Adrenal gland (tissue), 19 donors: ENCODE measurements at places on chromosomes 5 and 9. TPM values are rescaled to one million over a fixed set of nuclear protein-coding genes. Genes with fewer than 3 reads are reported as not detected.
A peak's percentile ranks its signal among the peaks of the same experiment; 100 is the strongest.

- H3K4me1 ChIP-seq = no peaks in the 10 kb centered on the region
- H3K27me3 ChIP-seq = no peaks in the 10 kb centered on the region
These were observed 44.8 kb upstream of the RNF130 start for GRCh38 chr5:180116077-180116999.

- H3K27me3 ChIP-seq = peaks cover 5% of the 10 kb centered on the region
- DNase-seq = no peak
- peaks cover 7% of the 10 kb centered on the region for H3K4me1 ChIP-seq
- H3K4me3 ChIP-seq = no peak overlapping the region
These were observed 6.2 kb downstream of the TSLP start for GRCh38 chr5:111077678-111078077.

PAPPA gene
- 14.2 TPM for total RNA-seq

- DNase-seq = no peak
- no peak overlapping the region for H3K4me3 ChIP-seq
- H3K36me3 ChIP-seq = no peaks in the 10 kb centered on the region
- no peaks in the 10 kb centered on the region for H3K27me3 ChIP-seq
- H3K4me1 ChIP-seq = peaks cover 6% of the 10 kb centered on the region
These were observed 172.1 kb downstream of the GADD45G start for GRCh38 chr9:89776795-89777525.

GRCh38 chr5:134139891-134140469 lies 25.5 kb downstream of the TCF7 start:
- H3K4me1 ChIP-seq = peaks cover 18% of the 10 kb centered on the region
- no peak overlapping the region for H3K4me3 ChIP-seq
- no peaks in the 10 kb centered on the region for H3K27me3 ChIP-seq
- peak; percentile 17 for DNase-seq
- no peaks in the 10 kb centered on the region for H3K36me3 ChIP-seq

DNA sequence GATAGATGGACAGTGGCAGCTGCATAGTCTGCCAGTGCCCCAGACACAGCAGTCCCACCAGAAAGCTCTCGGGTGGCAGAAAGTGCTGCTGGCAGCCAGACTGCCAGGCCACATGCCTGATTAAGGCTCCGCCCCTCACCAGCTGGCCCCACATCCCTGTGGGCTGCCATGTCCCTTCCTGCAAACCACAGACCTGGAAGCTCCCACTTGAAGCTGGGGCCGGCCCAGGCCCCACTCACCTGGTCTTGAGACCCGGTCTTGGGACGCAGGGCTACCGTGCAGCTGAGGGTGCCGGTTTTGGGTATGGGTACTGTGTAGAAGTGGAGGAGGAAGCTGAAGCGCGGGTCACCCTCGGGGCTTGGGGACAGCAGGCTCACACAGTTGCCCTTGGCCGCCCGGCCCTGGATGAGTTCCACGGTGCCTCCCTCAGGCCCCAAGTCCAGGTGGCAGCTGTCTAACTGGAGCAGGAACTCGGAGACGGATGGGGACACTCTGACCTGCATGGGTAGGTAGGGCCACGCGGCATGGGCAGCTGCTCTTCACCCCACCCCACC lies 15.3 kb downstream of the FPGS start:
- H3K36me3 ChIP-seq = no peaks in the 10 kb centered on the region
- H3K4me3 ChIP-seq = no peak overlapping the region

DNA sequence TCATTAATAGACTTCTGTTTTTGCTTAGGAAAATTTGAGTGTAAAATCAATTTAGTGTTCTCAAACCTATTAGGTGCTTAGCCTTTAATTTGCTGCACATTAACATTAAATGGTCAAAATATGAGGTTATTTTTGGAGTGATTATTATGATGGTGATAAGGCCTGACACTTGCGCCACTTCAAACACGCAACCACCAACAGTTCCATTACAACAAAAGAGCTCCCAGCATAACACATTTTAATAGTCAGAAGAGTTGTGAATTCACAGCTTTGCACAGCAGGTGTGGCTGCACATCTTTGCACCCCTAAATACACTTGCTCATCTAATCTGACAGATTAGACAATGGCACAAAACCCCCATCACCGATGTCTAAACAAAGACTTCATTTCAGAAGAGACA lies 940.7 kb downstream of the NR2F1-AS1 start:
- DNase-seq = no peak
- H3K4me1 ChIP-seq = peaks cover 4% of the 10 kb centered on the region
- H3K27ac ChIP-seq = no peak overlapping the region
- H3K36me3 ChIP-seq = no peaks in the 10 kb centered on the region

DNA sequence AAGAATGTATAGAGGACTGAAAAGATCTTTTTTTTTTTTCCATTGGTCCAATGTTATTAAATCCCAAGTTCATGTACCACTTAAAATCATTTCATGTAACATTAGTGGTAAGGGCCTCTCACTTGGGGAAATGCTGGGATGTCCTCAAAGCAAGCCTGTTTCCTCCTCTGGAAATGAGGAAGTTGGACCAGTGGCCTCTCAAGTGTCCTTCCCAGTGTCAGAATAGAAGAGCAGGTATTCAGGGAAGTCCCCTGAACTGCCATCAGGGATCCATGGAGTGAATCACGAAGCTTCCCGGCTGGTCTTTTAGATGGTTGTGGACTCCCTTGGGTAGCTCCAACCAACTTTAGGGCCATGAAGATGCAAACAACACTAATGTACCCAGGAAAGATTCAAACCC lies 55.2 kb upstream of the AFAP1L1 start:
- no peaks in the 10 kb centered on the region for H3K4me1 ChIP-seq
- no peak overlapping the region for H3K4me3 ChIP-seq
- no peak overlapping the region for H3K27ac ChIP-seq
- no peaks in the 10 kb centered on the region for H3K27me3 ChIP-seq
- no peak for DNase-seq

- H3K27ac ChIP-seq = no peak overlapping the region
- peaks cover 3% of the 10 kb centered on the region for H3K27me3 ChIP-seq
- no peak overlapping the region for H3K4me3 ChIP-seq
- H3K4me1 ChIP-seq = no peaks in the 10 kb centered on the region
- no peak for DNase-seq
- no peaks in the 10 kb centered on the region for H3K36me3 ChIP-seq
These were observed 245.4 kb downstream of the EBF1 start for GRCh38 chr5:158854260-158854783.

DNA sequence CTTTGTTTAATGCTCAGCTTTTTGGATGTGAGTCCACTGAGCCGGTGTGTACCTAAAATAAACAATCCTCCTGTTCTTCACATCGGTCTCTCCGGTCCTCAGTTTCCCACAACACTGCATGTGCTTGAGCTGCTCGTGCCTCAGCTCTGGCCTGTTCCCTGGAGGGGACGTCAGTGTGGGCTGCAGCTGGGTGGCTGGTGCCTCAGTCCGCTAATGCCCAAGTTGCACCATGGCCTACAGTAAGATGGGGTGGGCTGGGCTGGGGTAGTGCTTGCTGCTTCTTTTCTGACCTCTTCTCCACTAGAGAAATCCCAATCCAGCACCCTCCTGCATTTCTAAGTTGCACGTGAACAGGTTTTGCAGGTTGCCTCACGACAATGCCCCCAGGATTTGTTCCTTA lies 595 bp upstream of the BTNL9 start:
- peaks cover 3% of the 10 kb centered on the region for H3K27me3 ChIP-seq
- H3K27ac ChIP-seq = no peak overlapping the region
- H3K4me3 ChIP-seq = no peak overlapping the region
- no peak for DNase-seq

DDX4 gene
- not detected for total RNA-seq

DNA sequence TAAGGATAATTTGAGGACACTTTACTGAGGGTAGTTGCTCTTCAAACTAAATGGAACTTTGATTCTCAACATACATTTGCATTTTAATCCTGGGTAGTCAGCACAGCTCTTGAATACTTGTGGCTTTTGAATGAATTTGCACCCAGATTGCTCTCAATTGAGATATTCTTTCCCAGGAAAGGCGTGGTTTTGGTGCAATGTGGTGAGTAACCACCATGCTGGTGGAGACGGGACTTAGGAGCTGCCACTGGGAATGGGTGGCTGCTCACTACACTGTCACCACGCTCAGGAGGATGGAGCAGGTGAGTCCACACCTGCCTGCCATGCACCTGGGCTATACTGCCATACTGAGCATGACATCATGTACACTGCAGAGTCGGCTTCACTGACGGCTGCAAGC lies 99.2 kb downstream of the IRX1 start:
- no peaks in the 10 kb centered on the region for H3K4me1 ChIP-seq
- no peak overlapping the region for H3K27ac ChIP-seq
- DNase-seq = no peak
- no peaks in the 10 kb centered on the region for H3K36me3 ChIP-seq

TEK gene
- total RNA-seq = 13.2 TPM

LECT2 gene
- not detected for total RNA-seq

- no peaks in the 10 kb centered on the region for H3K27me3 ChIP-seq
- no peaks in the 10 kb centered on the region for H3K4me1 ChIP-seq
- no peaks in the 10 kb centered on the region for H3K36me3 ChIP-seq
- H3K4me3 ChIP-seq = no peak overlapping the region
- no peak for DNase-seq
These were observed 82.9 kb downstream of the COL23A1 start for GRCh38 chr5:178507151-178507932.
